ENCODE measurements at places on chromosomes 2 and 18. TPM values are rescaled to one million over a fixed set of nuclear protein-coding genes. Genes with fewer than 3 reads are reported as not detected.

Gene MEIS1
- total RNA-seq = 4.4 TPM

Gene EVX2
- total RNA-seq = not detected

GRCh38 chr2:164061129-164061746 lies 325.4 kb upstream of the FIGN start:
- H3K27ac ChIP-seq = no peak overlapping the region
- H3K4me3 ChIP-seq = no peak overlapping the region
- no peaks in the 10 kb centered on the region for H3K27me3 ChIP-seq
- no peaks in the 10 kb centered on the region for H3K36me3 ChIP-seq

DNA sequence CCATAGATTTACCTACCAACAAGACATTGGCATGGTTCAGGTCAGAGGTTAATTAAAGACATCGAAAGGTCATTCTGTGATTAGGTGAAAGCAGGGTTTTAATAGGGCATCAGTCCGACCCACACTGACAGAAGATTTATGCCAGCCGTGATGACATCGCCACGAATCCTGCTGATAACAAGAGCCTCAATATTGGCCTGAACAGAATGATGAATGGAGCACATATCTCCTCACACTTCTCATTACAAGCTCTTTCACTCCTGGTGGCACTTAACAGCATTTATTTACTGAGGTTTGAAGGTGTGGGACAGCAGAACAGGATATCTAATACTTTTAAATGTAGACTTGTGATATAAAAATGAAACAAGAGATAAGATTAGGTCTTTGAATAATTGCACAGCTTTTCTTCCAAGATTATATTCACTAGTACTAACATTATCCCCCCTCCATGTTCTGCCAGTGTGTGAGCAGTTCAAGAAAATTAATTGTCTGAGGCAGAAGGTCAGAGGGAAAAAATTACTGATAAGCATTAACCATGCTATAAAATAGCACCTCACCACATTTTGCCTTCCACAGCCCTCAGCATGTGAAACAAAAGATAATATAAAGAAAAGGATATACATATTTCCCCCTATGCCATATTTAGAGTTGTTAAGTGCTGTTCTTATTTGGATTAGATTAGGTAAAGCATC lies 23.1 kb upstream of the INSIG2 start:
- no peak overlapping the region for H3K4me3 ChIP-seq
- no peaks in the 10 kb centered on the region for H3K36me3 ChIP-seq
- no peak for DNase-seq
- H3K27me3 ChIP-seq = peaks cover 21% of the 10 kb centered on the region
- H3K27ac ChIP-seq = no peak overlapping the region

DNA sequence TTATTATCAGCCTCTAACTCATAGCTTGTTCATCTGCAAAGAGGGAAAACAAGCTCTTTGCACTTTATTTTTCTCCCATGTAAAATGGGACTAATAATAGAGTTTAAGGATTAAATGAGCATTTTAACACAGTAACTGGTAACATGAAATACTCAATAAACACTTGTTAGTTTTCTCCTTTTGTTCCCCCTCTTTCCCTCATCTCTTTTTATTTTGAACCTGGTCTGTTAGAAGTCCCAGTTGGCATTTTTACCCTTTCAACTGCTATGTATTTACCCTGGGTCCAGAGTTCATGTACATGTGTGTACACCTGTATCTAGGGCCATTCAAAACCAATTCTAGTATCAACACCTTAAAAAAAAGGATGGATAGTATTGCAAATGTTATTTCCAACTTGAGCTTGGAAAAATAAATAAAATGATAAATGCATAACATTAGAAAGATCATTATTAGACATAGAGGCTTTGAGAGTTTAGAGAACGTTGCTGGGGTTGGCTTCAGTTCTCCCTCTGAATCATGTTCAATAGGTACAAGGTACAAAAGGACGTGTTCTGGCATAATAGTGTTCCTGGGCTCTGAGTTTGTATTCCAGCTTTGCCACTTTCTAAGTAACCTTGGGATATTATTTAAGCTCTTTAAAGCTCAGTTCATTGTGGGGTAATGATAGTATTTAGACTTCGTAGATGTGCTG lies 5.2 kb upstream of the VPS54 start:
- DNase-seq = no peak
- H3K27ac ChIP-seq = no peak overlapping the region
- no peaks in the 10 kb centered on the region for H3K27me3 ChIP-seq

- no peaks in the 10 kb centered on the region for H3K36me3 ChIP-seq
- no peaks in the 10 kb centered on the region for H3K27me3 ChIP-seq
- no peak overlapping the region for H3K27ac ChIP-seq
- no peak for DNase-seq
- H3K4me3 ChIP-seq = no peak overlapping the region
- no peaks in the 10 kb centered on the region for H3K4me1 ChIP-seq
These were observed 55.9 kb downstream of the INPP4A start for GRCh38 chr2:98500561-98500960.

- peak; percentile 82 for DNase-seq
- peaks cover 20% of the 10 kb centered on the region for H3K4me1 ChIP-seq
- no peak overlapping the region for H3K27ac ChIP-seq
These were observed 75.5 kb downstream of the SLC4A3 start for GRCh38 chr2:219702796-219703545.

- no peak for DNase-seq
- no peak overlapping the region for H3K27ac ChIP-seq
- no peaks in the 10 kb centered on the region for H3K27me3 ChIP-seq
- no peaks in the 10 kb centered on the region for H3K4me1 ChIP-seq
These were observed 148.4 kb upstream of the ACVR2A start for GRCh38 chr2:147696426-147696825.

DNA sequence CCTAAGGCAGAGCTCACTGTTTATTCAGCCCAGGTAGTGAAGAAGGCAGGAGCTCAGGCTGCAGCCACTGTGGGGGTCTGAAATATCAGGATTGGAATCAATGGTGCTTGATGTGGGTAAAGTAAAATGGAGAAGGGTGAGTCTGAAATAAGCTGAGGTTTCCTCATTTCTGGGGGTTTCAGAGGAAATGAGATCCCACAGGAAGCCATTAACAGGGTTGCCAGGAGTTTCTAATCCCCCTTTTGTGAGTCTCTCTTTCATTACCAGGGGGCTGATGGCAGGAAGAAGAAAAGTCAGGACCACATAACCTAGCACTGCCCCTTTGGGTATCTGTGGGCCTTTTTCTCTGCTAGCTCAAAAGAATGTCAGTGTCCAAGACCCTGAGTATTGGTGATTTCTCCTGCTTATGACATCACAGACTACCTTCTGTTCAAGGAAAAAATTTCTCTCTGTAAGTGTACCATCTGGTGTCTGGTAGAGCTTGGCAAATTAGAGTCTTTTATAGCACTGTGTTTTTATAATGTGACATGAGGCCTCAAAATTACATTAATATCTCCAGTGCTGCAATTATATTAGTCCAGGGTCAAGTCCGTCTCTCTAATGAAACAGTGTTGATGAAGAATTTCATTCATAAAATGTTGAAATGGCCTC lies 56.0 kb downstream of the LBH start:
- H3K4me3 ChIP-seq = no peak overlapping the region
- H3K27me3 ChIP-seq = no peaks in the 10 kb centered on the region
- no peaks in the 10 kb centered on the region for H3K4me1 ChIP-seq
- H3K36me3 ChIP-seq = no peaks in the 10 kb centered on the region

GRCh38 chr2:151972241-151973012 lies 126.4 kb downstream of the CACNB4 start:
- H3K4me3 ChIP-seq = no peak overlapping the region
- no peaks in the 10 kb centered on the region for H3K36me3 ChIP-seq
- no peak for DNase-seq

DNA sequence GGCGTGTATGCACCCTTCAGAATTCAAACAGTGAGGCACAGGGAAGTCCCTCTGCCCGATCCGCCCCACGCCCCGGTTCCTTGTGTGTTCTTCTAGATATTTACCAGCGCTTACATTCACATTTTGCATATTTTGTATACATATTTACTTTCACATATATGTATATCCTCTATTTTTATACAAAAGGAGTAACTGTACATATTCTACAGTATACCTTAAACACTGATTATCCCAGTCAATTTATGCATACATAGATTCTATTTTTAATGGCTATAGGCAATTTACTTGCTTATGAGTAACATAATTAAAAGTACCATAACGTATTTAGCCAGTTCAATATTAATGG lies 307 bp upstream of the DUSP11 start:
- H3K36me3 ChIP-seq = peaks cover 24% of the 10 kb centered on the region

- H3K27me3 ChIP-seq = no peaks in the 10 kb centered on the region
- DNase-seq = peak; percentile 78
- peaks cover 56% of the 10 kb centered on the region for H3K36me3 ChIP-seq
- H3K27ac ChIP-seq = peak overlapping the region; percentile 91
- peaks cover 19% of the 10 kb centered on the region for H3K4me1 ChIP-seq
These were observed 1.9 kb downstream of the PTMA start for GRCh38 chr2:231709981-231710798.
